H4 (cell line): ENCODE measurements at places on chromosomes 12 and 14. TPM values are rescaled to one million over a fixed set of nuclear protein-coding genes. Genes with fewer than 3 reads are reported as not detected.

Gene SERPINA12
- not detected in 2 replicates for total RNA-seq

Gene ANO4
- total RNA-seq, result 1.7 and 1.8 TPM in 2 replicates

Gene TAPBPL
- 8.6 and 20.5 TPM in 2 replicates for total RNA-seq

Gene GPR135
- total RNA-seq, result 0.70 and 2.1 TPM in 2 replicates

Gene KRT77
- not detected in 2 replicates for total RNA-seq

GRCh38 chr12:16121953-16122352, 155.5 kb downstream of the SLC15A5 start:
- DNase-seq, result no peak

GRCh38 chr12:58487678-58488161, 432.6 kb downstream of the LRIG3 start:
- DNase-seq, result no peak

DNA sequence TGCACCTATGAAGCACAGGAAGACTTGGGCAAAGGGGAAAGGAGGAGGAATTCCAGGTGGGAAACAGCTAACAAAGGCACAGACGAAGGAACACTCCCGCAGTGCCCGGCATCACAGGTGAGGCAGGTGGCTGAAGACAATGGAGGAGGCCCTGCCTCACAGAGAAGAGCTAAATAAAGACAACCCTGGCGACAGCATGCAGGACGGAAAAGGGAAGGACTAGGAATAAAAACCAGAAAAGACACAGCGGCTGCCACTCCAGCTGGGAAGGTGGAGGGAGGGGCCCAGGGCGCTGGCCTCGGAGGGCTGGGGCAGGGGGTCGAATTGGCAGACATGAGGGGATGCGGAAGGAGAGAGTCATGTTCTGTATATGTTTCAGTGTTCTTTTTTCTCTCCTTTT, 43.0 kb upstream of the ANO2 start:
- no peak for DNase-seq

DNA sequence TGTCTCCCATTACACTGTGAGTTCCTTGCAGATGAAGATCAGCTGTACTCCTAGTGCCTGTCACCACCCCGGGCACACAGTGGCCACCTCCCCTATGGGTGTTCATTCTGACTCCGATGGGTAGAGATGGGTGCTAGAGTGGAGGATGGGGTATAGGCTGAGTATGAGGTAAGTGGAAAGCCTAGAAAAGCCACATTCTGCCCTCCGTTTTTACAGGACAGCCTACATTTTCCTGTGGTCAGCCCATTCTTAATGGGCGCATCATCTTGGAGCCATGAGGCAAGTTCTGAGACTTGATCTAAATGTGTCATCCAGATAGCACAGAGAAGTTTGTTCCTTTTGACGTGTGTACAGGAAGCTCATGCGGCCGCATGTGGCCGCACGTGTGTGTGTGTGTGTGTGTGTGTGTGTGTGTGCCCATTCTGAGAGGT, 166.7 kb upstream of the HIF1A start:
- DNase-seq, result peak; percentile 66

GRCh38 chr12:67885375-67886169, 103.7 kb upstream of the IFNG-AS1 start:
- peak; percentile 24 for DNase-seq

DNA sequence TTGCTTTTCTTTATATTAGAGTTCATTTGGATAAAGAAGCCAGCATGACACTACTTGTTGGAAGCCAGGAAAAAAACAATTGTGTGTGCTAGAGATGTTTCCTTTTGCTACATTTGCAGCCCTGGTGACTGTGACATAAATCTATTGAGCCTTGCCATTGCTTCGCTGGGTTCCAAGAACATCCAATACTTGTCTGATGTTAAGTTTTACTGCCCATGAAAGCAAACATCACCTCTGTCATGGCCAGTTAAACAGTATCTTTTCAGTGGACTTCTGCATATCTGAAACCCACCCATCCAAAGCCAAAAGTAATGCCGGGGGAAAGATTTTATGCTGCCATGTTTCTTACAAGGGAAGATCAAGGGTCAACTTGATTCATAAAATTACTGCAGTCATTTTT, 184.0 kb downstream of the MSRB3 start:
- DNase-seq, result no peak

DNA sequence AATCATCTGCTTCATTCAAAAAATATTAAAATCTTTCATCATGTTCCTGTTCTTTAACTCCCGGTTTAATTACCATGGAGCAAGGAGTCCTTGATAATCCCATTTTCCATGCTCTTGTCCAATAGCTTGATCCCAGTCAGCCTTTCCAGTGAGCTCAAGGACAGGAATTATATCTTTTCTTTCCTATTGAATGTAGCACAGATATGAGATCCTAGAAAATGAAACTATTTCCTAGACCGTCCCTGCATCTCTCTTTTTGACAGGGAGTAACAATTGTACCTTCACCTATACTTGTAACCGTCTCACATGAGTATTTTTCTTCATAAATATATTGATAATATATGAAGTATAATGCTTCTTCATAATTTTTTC, 35.6 kb downstream of the PIK3C2G start:
- peak; percentile 14 for DNase-seq

DNA sequence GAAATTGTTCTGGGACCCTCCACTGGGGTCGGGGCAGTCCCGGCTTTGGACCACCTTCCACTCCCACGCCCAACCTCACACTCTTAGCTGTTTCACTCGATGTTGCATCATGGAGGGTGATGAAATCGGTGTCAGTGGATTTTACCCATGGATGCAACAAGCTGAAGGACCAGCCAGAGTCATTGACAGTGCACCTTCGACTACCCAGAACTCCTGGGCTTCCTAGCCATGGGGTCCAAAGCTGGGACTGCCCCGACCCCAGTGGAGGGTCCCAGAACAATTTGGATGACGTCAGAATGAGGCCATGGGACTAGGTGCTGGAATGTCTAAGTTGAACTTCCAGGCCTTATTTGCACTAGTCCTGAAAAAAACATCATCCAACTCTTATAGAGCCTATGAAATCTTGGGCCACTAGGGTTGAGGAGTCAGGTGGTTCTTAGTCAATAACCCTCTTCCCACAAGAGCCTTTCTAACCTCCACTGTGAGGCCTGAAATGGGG, 882 bp upstream of the IL23A start:
- DNase-seq, result no peak

DNA sequence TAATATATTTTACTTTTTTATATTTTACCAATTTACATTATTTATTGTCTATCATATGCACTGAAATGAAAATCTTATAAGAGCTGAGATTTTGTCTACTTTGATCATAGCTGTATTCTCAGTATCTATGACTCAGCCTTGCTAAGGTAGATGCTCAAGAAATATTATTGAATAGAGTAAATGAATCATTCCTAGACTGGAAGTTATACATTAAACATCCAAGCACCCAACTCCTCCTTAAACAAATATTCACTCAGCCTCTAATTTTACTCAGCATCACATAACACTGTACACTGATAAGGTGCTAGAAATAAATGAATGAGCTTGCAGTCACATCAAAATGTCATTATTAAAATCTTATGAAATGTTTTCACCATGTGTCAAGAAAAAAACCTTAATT, 1424.9 kb downstream of the LRFN5 start:
- DNase-seq, result no peak

DNA sequence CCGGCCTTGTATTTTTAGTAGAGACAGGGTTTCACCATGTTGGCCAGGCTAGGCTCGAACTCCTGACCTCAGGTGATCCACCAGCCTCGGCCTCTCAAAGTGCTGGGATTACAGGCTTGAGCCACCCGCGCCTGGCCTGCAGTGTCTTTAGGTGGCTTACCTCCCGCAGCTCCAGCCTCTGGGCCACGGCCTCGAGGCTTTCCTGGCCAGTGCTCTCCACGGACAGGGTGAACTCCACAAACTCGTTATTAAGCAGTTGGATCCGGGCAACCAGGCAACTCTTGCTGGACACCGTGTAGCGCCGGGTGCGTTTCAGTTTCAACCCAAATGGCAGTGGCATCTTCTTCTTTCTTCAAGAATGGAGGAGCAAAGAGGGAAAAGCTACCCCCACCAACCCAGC, 4.7 kb downstream of the PTPN21 start:
- no peak for DNase-seq

GRCh38 chr14:99983251-99984015, 81.8 kb upstream of the EVL start:
- no peak for DNase-seq
